Endodermal cell (in vitro differentiated cells): ENCODE measurements at places on chromosomes 5 and 9. TPM values are rescaled to one million over a fixed set of nuclear protein-coding genes. Genes with fewer than 3 reads are reported as not detected.

DNA sequence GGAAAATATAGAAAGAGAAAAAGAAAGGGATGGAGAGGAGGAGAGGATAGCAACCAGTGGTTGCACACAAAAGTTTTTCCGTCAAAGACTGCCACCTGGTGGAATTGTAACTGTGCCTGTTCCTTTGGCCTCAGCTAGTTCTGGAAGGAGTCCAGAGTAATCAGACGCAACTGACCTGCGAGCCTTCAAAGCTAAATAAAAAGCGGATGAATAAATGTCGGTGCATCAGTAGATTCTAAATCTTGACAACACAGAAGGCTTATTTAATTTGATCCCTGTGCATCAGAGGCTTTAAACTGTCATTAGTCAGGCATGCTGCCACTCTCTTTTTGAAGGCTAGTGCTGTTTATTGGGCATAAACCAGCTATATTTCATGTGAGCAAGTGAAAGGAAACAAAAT lies 132.9 kb upstream of the ACO1 start:
- DNase-seq = peak; percentile 87

GRCh38 chr5:78328585-78329173 lies 31.7 kb upstream of the SCAMP1 start:
- DNase-seq = no peak

DNA sequence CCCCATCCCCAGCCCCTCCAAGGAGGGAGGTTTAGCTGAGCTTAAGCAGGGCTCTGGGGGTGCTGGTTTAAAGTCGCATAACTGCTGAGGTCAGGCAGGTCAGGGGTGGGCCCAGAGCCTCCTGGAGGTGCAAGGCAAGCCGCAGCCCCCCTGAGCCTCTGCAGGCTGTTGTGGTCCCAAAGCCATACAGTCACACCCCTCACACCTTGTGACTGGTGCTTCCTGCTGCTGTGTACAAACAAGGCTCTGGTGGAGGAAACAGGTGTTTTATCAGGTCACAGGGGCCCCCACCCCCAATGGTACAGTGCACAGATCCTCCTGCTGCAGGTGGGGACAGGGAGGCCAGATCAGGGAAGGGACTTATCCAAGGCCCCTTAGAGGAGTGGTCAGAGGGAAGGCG lies 8.0 kb downstream of the TCF7 start:
- no peak for DNase-seq

DNA sequence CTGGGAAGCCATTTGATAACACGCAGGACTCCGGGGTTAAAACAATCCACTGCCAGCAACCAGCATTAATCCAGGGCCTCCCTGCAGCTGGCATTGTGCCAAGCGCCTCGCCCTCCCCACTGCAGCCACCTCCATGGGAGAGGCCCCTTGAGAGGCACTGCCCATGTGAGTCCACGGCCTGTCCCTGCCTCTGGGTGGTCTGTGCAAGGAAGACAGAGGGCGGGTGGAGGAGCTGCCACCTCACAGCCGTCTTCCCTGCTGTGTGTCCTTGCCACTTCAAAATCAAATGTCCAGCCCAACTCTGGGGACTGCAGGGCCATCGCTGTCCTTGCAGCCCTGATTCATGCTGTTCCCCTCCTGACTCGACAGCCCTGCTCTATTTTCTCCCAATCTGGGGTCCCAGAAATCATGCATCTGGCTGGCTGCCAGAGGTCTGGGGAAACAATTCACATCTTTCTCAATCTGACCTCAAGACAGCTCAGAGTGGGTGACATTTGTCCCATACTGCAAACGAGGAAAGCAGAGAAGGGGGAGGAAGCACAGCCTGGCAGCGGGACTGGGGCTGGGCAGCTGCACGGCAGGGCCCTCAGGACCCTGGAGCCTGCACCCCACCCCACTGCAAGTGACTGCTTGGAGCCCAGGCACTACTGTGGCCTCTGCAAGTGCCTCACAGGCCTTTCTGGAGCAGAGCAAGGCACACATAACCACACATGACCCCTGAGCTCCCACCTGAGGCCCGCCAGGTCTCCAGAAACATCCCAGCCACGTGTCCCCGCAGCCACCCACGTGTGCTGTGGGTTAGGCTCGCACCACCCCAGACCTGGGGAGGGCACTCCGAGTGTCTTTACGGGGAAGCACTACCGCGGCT lies 15.7 kb downstream of the BRD3OS start:
- DNase-seq = no peak

DNA sequence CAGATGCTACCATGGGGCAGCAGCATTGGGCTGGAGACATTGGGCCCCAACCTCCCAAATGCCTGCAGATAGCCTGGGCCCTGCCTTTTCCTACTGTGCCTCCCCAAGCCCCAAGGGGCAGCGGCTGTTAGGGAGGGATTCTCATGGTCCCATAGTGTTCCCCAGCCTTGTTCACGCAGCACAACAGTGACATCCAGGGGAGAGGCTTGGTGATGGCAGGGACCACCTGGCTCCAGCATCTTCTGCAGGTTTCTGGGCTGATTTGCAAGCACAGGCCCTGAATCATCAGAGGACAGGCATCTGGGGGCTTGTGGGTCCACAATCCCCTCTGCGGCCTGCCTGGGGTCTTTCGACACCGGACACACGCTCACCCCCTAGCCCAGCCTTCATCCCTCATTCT lies 354.6 kb downstream of the SLIT3 start:
- peak; percentile 86 for DNase-seq

DNA sequence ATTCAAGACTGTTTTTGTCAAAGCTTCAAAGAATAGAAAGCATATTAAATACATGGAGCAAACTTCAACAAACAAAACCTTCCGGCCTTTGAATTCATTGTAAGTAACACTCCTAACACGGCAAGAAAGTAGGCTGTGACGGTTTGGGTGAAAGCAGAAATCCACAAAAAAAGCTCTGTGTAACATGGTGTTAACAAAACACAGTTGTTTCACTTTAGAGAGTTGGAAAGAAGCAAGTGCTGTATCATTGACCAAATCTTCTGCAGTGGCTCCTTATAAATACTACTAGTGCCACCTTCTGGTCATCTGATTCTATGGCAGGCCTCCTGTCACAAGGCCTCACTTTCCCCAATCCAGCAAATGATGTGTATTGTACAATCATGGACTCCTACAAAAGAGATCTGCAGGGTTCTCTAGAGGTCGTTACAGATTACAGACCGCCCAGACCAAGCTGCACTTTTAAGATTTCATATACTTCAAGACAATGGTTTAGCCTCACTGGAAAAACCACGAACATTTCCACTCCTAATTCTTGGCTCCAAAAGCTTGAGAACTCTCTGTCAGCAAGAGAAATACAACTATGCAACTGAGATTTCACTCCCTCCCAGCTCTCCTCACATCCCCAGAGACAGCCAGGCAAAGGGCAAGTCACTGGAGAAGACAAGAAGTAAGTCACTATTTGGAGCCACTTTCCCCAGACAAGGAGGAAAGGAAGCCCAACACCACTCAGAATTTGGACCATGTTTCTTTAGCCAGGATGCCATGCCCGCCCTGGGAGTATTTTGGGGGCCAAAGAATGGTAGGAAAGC lies 196.2 kb downstream of the DTWD2 start:
- peak; percentile 70 for DNase-seq

DNA sequence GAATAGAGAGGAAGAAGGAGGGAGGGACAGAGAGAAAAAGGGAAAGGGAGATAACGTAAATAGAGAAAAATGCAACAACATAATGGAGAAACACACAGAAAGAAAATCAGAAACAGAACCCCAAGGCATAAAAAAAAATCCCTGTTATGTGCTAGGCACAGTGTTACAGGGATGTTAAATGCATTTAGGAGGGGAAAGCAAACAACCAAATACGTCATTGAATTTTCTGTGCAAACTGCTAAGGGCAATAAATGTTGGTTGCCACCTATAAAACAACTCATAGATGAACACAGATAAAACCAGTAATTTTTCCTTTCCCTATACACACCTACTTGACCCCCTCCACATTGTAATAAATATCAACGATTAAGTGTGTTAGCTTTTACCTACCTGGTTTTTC lies 51.3 kb upstream of the ASTN2 start:
- DNase-seq = no peak

Gene PCDHA1
- total RNA-seq = 2.5 and 2.9 TPM in 2 replicates

Gene TNFSF8
- not detected in 2 replicates for total RNA-seq

GRCh38 chr9:136019041-136019680 lies 58.0 kb upstream of the UBAC1 start:
- peak; percentile 41 for DNase-seq

Gene PTGS1
- 0.81 and 0.84 TPM in 2 replicates for total RNA-seq

DNA sequence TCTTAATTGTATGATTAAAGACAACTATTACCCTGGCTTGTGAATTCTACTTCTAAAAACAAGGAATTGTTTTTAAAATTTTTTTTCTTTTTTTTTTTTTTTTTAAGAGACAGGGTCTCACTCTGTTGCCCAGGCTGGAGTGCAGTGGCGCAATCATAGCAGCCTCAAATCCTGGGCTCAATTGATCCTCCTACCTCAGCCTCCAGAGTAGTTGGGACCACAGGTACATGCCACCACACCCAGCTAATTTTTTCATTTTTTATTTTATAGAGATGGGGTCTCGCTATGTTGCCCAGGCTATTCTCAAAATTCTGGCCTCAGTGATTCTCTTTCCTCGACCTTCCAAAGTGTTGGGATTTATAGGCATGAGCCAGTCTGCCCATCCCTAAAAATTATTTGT lies 62.3 kb downstream of the HABP4 start:
- DNase-seq = no peak
